ENCODE measurements at places on chromosomes 2 and 18.
A peak's percentile ranks its signal among the peaks of the same experiment; 100 is the strongest.

DNA sequence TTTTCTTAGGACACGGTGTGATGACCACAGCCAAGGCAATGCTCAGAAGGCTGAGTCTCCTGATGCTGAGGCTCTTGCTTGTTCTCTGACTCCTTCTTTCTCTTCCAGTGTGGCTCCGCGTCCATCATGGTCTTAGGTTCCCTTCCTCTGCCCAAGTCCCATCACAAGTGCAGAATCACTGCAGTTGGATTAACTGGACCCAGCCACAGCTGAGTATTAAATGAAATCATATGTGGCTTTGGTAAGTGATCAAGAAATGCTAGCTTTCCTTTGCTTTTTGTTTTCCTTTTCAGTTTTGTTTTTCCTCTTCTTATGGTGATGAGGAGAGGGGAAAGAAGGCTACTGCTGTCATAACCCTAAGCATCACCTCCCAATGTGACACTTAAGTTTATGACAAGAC lies 375.8 kb downstream of the INSIG2 start:
- DNase-seq = no peak

DNA sequence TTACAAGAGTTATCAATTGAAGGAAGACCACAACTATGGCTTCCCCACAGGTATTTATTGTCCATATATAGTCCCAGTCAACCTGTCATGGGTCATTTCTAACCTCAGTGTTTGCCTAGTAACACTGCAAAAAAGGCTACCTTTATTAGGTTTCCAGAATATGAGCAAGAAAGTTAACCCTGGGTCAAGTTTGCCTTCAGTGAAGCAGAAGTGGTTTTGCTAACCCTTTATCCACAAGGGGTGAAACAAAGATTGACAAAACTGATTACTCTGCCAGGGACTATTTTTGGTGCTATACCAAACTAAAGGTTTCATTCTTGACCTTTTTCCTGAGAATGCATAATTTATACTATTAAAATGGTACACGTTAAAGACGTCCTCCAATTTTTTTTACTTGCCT lies 28.8 kb downstream of the SP100 start:
- DNase-seq = no peak

DNA sequence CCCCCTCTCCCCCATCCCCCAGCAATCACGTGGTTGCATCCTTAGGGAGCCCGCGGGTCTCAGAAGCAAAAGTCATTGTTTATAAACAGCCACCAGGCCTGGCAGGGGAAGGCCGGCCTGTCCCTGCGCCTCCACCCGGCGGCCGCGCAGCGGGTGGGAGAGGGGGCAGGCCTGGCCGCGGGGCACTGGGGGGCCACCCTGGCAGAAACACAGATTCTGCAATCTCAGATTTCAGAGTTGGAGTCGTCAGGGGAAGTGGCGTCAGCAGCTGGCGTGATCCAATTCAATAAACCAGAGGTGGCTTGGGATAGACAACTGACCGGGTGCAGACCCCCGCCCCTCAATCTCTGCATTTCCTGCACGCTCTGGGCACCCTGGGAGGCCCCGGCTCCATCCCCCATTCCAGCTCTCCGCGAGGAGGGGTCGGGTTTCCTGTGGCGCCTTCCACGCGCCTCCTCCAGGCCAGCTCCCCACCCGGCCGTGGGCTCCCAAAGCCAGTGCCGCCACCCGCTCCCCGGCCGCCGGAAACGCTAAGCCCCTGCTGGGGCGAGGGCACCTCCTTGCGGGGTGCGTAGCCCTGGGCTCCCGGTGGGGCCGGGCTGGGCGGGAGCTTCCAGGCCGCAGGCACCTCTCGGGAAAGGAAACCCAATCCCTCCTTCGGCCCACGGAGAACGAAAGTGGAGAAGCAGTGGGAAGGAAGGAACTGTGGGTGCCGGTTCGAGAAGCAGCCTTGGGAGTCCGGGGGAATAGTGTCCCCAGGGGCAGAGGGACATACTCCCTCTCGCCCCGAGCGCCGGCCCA lies 1.1 kb downstream of the BIN1 start:
- DNase-seq = no peak

DNA sequence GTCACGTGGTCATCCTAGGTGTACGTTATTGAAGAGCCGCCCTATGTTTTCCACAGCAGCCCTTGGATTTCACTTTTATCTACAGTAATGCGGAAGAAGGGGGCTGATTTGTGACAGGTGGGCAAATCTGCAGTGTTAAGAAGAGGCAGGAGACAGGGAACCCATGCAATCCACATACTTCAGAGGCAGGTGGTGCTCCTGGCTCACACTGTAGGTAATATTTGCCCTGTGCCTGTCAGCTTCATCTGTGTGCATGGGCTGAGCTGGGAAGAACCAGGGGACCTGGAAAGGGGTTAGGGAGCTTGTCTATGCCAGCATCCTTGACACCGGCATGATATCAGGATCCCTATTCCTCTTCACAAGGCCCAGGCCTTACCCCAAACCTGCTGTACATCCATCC lies 183.9 kb downstream of the SH3RF3 start:
- DNase-seq = no peak

DNA sequence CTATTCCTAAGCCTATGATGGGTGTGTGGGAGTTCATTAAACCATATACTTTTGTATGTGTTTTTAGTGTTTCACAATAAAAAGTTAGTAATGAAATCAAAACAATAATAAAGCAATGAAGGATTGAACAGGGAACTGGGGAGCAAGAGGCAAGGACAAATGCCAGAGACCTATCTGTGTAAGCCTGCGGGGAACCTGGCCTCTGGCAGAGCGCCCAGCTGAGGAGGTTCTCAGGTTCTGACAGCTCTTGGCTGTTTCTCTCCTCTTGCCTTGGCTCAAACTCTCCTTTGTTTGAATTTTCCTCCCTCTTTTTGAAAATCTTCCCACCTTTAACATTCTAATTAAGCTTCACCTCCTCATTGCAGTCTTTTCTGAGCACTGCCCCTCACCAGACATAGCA lies 200.0 kb upstream of the NCKAP5 start:
- DNase-seq = no peak

- no peak for DNase-seq
Measured at GRCh38 chr18:13474907-13475545, 251.3 kb downstream of the FAM210A start.

- no peak for DNase-seq
Measured at GRCh38 chr2:67137699-67138098, 259.4 kb upstream of the ETAA1 start.

GRCh38 chr2:54767921-54768320 lies 44.5 kb downstream of the EML6 start:
- peak; percentile 10 for DNase-seq

DNA sequence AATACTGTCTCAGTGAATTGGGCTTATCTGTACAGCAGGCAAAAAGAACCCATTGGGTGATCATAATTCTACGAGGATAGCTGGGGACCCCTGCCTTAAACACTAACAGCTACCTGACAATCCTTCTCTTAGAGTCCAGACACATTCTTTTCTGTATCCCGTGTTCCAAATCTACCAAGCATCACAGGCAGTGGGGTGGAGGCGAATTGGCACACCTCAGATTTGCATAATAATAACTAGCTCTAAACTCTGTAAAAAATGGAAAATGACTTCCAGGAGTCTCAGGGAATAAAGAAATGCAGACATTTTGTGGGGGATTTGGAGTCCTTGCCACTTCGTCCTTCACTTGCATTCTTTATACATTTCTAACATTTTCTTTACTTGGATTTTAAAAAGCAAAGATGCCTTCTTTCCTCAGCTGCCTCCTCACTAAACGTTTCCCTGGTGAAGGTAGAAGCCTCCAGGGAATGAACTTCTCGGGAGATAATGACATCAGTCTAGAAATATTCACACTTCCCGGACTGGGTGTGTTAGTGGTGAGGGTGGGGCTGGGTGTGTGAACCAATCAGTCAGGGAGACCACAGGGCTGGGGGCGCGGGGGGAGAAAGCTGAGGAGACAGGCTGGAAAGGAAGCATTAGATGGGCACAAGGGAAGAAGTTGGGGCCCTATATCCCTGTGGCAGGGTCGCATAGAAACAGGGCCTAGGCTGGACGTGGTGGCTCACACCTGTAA lies 59.1 kb upstream of the BOD1L2 start:
- no peak for DNase-seq

- peak; percentile 10 for DNase-seq
Measured at GRCh38 chr2:162244541-162245031, 1.3 kb upstream of the FAP start.

DNA sequence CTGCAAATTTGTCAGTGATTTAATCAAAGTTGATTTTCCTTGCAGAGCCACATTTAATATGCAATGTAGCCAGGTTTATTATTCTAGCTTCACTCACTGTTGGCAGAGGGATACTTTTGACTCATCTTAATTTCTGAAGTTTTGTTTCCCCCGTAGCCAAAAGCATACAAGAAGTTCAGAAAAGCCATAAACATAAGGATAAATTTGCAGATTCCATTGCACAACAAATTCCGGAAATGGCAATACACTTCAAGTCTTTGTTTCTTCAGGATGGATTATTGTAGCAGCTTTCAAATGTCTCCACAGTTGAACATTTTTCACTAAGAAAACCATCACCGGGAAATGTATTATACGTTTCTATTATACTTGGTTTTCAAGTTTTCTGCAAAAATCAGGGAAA lies 88.0 kb upstream of the ZCCHC2 start:
- DNase-seq = no peak

- DNase-seq = peak; percentile 30
Measured at GRCh38 chr2:175621821-175622220, 380.2 kb downstream of the LNPK start.

DNA sequence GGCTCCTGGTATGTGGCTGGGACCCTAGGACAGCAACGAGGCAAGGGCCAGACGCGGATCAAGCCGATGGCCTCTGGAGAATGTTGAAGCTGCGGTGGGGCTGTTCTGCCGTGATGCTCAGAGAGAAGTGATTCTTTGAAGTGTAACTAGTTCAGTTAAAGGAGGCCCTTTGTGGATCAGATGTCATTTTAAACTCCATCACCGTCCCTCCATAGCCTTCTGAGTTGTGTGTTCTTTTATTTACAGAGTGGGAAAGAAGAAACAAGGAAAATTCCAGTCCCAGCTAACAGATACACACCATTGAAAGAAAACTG lies 403 bp downstream of the PNO1 start:
- no peak for DNase-seq

DNA sequence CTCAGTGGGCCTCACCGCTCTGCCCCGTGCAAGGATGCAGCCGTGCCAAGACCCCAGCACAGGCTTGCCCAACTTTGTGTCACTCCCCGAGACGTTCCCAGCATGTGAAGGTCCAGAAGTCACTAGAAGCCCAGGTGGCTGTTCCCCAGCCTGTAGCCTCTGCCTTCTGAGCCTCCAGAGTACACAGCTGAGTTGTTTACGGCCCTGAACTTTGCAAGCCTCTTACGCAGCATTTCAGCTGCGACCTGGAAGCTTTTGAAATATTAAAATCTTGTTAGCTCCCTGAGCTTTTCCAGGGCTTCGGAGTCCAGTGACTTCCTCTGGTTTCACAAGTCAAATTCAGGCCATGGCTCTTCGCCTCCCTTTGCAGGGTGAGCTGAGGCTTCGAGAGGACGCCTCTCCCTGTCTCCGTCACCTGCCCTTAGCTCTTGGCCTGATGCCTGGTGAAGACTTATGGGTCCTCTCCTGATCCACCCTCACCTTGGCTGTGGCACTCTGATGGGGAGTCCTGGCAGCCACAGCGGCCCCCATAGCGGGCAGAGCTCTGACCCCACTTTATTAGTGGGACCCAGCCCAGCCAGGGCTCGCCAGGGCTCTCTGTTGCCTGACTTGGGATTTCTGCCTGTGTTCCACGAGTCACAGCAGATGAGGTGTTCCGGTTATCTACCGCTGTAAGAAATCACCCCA lies 76.5 kb upstream of the HPCAL1 start:
- no peak for DNase-seq

DNA sequence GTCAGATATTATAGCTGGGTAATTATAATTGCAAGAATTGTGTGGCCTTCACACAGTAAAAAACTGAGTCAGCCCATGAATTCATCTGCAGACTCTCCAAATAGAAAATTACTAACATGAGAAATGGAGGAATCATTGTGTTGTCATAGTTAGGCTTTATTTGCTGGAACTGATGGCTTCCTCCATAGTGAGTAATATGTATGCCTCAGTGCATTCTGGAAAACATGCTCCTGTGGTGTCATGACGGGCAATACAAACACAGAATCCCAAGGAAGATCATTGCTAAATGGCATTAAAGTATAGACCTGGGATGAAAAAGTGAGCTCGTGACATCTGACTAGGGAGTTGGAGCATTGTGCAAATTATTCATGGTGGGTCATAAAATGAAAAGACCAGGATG lies 23.6 kb upstream of the NMS start:
- DNase-seq = no peak

DNA sequence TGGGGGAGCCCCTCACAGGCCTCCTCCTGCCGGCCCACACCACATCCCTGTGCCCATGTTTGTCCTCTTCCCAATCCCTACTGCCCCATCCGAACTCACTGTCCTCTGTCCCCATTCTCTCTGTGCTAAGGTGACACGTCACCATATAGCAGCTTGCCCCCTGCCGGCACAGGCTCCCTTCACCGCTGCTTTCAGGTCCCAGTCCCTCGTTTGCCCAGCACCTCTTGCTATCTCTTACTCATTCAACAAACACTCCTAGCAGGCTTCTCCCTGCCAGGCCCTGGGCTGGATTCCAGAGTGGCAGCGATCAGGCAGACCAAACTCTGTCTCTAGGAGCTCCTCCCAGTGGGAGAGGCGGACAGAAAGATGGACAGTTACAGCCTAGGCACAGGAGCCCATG lies 74.3 kb downstream of the TFCP2L1 start:
- DNase-seq = no peak

DNA sequence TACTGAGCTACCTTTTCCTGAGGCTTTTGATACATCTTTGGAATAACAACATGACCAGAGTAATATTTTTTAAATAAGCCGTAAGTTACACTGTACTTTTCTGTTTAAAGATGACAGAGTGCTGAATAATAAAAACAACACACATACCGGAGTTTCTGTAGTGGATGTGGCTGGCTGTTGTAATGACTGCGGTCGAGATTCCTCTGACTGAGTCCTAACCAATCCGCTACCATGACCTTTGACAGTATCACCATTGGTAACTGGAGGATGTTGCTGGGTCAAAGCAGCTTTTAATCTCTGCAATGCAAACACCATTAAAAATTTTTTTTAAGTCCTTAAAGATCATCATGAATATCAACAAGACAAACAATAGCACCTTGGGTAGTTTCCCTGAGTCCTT lies 70.7 kb downstream of the ATF2 start:
- no peak for DNase-seq

DNA sequence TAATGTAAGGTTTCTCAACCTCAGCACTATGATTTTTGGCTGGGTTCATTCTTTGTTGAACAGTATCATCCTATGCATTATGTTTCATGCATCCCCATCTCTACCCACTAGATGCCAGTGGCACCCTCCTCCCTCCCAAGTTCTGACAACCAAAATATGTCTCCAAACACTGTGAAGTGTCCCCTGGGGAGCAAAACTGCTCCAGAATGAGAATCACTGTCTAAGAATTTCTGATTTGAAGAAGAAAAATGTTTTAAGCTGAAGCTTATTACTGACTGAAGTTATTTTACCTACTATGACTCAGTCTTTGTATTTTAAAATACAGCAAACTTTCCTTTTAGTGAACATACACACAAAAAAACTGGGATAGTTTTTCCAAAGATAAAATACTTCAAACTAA lies 3.4 kb downstream of the THADA start:
- DNase-seq = peak; percentile 41
